ENCODE measurements at places on chromosomes 6 and 20.

GRCh38 chr6:42230345-42231321 is 13.0 kb upstream of the MRPS10 start:
- peak; percentile 27 for DNase-seq

GRCh38 chr6:20658516-20658915 is 124.3 kb downstream of the CDKAL1 start:
- DNase-seq = no peak

GRCh38 chr6:133590814-133591213 is 298.1 kb upstream of the TCF21 start:
- no peak for DNase-seq

DNA sequence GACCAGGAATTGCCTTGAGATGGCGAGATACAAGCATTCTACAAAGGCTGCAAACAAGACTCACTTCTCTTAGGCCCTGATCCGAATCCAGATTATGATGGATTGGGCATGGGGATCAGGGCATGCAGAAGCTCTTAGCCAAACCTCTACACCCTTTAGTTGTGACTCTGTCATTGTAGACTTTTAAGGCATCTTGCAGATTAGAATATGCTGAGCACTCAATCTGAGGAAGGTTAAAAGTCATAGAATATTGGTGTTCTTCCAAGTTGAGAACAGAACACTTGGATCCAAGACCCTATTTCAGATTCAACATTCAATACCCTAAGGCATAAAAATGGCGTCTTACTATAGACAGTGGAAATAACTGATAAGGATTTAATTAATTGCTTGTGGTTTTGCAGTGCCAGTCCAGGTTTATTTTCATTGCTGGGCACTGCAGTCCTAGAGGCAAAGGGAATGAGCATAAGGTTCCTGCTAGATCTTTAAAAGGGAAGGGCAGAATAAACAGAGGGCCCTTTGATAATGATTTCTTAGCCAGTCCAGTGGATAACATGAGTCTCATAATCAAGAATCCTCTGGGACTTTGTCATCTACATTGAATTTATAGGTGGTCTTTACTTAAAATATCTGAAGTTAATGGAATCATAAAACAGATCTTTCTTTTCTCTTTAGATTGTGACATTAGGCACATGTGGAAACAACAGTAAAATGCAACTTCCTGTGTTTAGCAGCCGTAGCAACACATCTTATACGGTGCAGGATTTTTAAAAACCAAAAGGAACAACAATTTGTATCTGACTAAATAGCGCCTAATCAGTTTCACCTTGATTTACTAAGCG is 17.6 kb downstream of the PHACTR2 start:
- no peak for DNase-seq

GRCh38 chr6:134932098-134932497 is 17.8 kb downstream of the ALDH8A1 start:
- DNase-seq = no peak

GRCh38 chr6:5809450-5809849 is 197.3 kb downstream of the NRN1 start:
- DNase-seq = no peak

GRCh38 chr6:387293-387741 is 4.2 kb upstream of the IRF4 start:
- DNase-seq = no peak

GRCh38 chr6:112595841-112596240 is 248.7 kb downstream of the RFPL4B start:
- DNase-seq = no peak

DNA sequence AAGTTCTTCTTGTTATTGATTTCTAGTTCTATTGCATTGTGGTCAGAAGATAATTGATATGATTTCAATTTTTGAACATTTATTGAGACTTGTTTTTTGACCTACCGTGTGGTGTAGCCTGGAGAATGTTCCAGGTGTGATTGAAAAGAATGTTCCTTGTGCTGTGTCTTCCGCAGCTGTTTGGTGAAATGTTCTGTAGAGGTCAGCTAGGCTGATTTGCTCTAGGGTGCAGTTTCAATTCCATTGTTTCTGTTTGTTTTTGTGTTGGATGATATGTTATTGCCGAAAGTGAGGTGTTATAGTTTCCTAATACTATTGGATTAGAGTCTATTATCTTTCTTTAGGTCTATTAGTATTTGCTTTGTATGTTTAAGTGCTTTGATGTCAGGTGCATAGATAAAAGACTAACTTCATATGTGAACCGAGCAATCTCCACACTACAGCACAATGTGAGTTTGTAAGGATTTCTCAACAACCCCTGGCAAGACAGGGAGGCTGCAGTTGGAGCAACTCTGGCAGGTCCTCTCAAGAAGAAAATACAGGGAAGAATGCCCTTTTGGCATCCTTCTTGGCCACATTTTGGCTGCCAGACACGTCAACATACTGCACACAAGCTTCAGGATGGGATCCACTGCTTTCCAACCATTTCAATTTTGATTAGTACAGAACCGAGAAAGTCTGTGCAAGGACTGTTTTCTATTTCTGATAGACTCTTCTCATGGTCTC is 320.7 kb downstream of the RNF144B start:
- DNase-seq = no peak

DNA sequence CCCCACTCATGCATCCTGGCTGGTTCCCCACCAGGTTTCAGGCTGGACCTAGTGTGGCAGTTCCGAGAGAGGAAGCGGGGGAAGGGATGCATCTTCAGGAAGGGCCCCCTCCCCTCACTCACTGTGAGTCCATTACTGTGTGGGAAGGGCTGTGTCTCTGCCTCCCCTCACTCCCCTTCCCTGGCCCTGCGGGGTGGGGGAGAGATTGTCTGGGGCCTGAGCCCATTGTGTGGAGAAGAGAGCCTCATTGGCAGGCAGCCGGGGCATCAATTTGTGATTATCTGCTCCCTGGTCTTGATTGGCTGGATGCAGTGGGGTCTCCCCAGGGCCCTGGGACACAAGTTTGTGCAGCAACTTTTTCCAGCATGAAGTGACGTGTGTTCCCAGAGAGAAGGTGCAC is 4.1 kb upstream of the MYT1 start:
- no peak for DNase-seq

DNA sequence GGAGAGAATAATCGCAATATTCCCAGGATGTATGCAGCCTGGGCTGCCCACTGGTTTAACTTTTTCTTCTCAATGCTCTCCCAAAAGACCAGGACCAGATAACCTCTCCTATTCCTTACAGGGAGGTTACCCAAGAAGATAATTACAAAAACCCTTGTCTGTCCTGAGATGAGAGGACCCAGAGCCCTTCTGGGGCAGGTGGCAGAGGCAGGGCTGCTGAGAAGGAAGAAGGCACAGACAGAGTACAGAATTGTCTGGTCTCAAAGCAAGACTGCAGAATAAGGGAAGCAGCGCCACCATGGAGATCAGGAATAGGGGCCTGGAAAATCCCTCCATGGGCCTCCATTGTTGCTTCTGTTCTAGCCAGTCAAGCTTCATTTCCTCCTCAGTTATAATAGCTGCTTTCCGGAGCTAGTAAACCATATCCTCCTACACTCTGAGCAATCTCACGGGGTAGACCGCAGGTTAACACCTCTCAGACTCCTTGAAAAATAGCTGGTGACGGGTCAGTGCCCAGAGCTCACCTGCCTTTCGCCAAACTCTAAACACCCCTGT is 463 bp upstream of the HLA-DMB start:
- DNase-seq = no peak

DNA sequence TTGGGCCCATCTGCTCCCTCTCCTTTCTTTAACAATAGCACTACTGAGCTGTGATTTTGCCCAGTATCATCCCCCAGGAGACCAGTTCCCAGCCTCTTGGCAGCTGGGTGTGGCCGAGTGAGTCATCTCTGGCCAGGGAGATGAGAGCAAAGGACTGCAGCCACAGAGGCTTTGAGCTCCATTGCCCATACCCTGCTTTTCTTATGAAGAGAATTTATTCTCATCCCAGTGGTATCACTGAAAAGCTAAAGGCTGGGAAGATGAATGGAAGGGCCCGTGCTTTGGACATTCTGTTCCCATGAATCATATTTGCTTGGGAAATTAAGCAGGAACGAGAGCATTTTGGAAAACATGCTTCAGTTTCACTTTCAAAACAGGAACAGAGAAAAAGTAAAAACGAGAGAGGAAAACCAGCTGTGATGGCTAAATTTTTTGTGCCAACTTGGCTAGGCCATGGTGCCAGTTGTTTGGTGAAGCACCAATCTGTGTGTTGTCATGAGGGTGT is 14.9 kb downstream of the CST3 start:
- peak; percentile 67 for DNase-seq

DNA sequence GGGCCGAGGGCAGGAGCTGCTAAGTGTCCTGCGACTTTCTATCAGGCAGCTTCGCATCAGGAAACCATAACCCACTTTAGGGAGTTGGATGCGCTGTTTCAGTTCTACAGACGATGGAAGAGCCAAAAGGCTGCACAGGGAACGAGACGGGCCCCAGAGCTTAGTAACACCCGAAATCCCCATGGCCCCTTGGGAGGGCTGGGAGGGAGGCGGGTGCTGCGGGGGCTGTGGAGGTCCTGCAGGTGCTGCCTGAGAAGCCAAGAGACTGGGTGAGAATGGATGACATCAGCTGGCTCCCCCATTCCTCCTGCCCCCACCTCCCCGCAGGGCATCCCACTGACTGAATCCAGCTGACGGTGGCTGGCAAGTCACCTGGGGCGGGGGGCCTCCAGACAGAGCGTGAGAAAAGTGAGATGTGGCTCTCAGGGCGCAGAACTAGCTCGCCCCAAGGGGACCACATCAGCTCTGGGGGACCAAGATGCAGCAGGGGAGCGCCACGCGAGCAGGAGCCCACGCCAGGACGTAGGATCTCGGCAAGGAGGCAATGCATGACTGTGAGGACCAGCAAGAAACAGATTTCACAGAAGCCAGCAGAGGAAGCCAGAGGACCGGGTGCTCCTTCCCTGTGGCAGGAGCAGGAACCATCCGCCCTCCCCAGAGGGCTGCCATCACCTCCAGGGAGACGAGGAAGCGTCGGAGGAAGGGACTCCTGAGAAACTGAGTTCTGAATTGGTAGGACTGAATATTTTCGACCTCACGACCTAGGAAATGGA is 36.8 kb downstream of the PNLDC1 start:
- DNase-seq = no peak

Measured in HTR-8/SVneo (cell line).